DND-41 (cell line): ENCODE measurements at places on chromosomes 4 and X.

- no peak for DNase-seq
These were observed 15.0 kb upstream of the ENAM start for GRCh38 chr4:70613306-70614183.

- DNase-seq, result no peak
These were observed 369.8 kb downstream of the DTHD1 start for GRCh38 chr4:36651253-36651652.

DNA sequence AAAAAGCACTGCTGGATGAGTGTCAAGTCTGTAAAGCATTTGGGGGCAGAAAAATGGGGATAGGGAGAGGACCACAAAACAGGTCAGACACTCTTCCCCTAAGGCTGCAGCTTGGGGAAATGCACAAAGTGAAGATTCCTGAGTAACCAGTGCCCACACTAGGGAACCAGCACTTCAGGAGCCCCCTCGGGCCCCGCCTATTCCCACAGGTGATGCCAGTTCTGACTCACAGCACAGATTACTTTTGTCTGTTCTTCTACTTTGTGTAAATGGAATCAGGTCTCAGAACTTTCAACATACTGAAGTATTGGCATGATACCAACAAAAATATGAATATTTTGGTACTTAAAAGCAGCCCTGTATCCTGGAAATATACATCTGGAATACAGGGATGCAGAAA lies 112.5 kb downstream of the ADRA2C start:
- DNase-seq, result no peak

DNA sequence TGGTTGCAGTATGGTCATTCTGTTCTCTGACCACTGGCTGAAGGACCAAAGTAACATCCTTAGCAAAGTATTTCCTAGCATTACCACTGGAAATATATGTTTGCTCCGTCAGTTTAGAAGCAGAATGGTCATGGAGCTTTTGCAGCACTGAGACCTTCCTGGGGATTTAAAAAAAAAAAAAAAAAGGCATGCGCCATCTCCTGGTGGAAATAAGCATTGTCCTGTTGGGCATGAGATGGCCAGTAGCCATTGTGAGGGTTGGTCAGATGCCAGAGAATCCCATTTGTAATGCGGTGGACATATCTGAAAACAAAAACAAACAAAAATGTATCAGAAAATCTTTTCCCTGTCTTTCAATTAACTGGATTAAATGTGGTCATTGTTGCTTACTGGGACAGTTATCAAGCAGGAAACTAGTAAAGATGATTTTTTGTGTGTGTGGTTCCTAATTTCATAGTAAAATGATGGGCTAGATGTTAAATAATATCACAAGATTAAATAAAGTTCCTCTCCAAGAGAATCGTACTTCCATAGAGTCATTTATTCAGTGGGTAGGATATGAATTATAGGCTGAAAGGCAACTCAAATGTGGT lies 139.6 kb downstream of the SOWAHB start:
- DNase-seq, result no peak

DNA sequence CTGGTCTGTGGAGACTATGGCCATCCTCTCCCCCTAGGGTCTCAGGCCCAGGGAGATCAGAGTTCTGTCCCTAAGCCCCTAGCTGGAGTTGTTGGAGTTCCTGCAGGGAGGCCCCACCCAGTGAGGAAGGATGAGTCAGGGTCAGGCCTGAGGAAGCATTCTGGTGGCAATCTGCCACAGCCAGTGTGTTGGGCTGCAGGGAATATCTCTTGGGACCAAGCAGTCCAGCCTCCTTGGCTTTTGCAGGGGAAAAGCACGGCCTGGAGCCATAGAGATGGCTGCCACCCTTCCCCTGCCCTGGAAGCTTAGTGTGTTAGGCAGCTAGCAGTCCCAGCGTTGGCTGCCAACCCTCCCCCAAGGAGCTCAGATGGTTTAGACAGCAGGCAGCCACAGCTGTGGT lies 202.4 kb downstream of the RTL9 start:
- DNase-seq, result no peak

DNA sequence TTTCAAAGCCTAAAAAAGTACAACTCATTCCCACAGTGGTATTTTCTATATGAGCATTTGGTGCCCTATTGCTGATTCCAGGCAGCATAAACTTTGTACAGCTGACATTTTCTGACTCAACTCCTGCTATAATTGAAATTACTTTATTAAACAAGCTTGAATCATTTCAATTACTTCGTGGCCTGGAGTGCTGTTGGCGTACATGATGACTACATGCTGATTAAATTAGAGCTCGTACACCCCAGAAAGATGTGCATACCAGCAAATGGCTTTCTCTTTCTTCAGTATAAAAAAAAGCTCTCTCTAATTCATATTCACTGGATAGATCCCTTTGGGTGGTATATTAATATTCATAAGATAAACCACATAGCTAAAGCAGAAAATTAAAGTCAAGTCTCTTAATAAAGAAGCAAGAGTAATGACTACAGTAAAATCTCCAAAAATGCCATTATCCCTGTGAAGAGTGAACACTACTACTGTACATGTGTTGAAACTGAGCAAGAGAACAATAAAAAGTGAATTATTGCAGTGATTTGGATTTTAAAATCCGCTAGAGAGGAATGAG lies 245.0 kb upstream of the IGFBP7 start:
- DNase-seq, result no peak

GRCh38 chrX:44906542-44906941 lies 33.6 kb downstream of the KDM6A start:
- no peak for DNase-seq

DNA sequence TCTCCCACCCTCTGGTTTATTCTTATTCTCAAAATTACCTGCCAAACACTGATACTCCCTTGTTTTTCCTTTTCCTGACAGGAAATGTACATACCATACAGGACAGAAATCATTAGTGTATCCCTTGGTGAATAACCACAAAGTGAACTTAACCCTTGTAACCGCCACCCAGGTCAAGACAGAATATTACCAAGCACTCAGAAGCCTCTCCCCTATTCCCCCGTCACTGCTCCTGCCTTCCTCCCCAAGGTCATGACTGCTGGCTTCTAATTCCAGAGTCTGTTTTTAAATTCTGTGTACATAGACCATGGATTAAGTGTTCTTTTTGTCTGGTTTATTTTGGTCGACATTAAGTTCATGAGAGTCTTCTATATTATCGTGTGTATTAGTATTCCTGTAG lies 37.7 kb downstream of the HTT start:
- no peak for DNase-seq

DNA sequence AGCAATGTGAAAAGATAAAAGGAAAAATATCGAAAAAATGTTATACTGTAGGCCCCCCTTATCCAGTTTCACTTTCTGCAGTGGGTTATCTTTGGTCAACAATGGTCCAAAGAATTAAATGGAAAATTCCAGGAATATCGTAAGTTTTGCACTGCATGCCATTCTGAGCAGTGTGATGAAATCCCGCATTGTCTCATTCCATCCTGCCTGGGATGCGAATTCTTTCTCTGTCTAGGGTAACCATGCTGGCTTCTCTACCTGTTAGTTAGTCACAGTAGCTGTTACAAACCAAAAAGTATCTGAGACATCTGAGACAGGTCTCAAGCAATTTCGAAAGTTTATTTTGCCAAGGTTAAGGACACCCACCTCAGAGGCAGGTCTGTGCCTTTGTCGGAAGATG lies 170.3 kb downstream of the COX18 start:
- no peak for DNase-seq

- no peak for DNase-seq
These were observed 24.0 kb downstream of the CDKN2AIP start for GRCh38 chr4:183468210-183469095.

GRCh38 chr4:150023489-150023888 lies 54.8 kb upstream of the DCLK2 start:
- no peak for DNase-seq

DNA sequence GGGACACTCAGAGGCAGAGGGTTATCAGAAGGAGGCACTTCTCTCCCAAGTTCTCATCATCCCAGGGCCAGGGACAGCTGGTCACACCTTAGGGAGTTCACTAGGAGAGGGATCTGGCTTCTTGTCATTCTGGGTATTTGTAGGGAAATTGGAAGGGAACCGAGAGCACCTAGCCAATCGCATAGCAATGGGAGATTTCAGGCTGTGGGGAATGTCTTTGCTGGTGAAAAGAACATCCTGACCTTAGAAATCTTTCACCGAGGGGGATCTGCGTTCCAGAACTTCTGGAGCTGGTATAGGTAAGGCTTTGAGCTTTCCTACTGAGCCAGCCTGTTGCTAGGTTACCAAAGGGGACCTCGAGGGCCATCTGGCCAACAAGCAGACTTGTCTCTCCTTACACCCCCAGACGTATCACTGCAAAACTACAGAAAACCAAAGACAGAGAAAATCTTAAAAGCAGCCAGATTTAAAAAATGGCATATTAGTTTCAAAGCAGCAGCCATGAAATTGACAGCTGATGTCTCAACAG lies 6.8 kb downstream of the HTT-AS start:
- no peak for DNase-seq

DNA sequence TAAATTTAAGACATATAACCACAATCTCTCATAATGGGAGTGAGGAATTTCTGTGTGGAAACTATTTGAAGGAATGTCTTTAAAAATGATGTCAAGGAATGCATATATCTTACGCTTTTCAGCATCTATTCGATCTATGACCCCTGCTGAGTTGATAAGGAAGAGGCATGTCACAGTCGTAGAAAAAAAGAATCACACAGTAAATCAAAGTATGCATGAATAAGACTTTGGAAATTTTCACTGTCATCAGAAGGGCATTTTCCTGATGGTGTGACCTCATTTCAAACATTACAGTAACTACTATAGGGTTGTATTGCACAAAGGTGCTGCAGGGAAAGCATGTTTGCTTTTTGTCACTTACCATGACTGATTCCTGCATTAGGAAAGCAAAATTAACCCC lies 41.5 kb downstream of the REELD1 start:
- DNase-seq, result no peak

- no peak for DNase-seq
These were observed 40.8 kb downstream of the ARSD start for GRCh38 chrX:2888309-2888708.

DNA sequence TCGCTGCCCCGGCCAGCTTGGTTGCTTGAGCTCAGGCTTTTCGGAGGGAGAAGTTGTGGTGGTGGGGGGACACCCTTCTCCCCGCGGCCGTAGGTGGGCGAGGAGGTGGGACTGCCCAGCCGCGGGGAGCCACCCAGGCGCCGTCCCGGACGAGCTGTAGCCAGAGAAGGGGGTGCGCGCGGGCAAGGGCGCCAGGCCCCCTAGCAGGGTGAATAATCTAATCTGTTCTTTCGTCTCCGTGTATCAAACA lies 3.1 kb downstream of the MID1IP1 start:
- DNase-seq, result no peak

DNA sequence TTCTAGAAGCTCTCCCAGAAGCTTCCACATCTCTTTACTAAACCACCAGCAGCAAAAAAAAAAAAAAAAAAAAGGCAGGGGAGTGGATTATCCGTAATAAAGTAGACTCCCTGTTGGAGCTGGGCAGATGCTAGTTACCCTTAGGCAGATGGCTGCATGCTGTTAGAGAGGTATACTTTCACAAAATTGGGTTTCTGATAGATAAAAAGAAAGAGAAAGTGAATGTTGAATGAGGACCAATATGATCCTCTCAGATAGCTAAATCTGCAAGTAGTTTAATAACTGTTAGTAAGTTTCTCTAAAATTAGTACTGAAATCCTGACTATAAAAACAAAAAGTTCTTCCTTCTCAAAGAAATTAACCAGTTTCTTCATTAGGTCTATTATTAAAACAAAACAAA lies 195.4 kb downstream of the ANAPC10 start:
- no peak for DNase-seq
